Activated CD4-positive, alpha-beta T cell treated with anti-CD3 and anti-CD28 coated beads for 36 hours (primary cell): ENCODE measurements at places on chromosomes 1 and 21. TPM values are rescaled to one million over a fixed set of nuclear protein-coding genes. Genes with fewer than 3 reads are reported as not detected.

S100A2 gene
- 3.3 TPM for total RNA-seq

GJA5 gene
- total RNA-seq = not detected

RGS8 gene
- not detected for total RNA-seq

SYCP1 gene
- not detected for total RNA-seq

HPDL gene
- total RNA-seq = 17.9 TPM

LCE6A gene
- total RNA-seq = not detected

SPRR1A gene
- not detected for total RNA-seq

EBNA1BP2 gene
- total RNA-seq = 100 TPM
